Hepatocyte (in vitro differentiated cells): ENCODE measurements at places on chromosomes 6 and 20. TPM values are rescaled to one million over a fixed set of nuclear protein-coding genes. Genes with fewer than 3 reads are reported as not detected.

Gene TREM1
- 2.3 and 2.8 TPM in 2 replicates for polyA plus RNA-seq

Gene SIRPA
- 14.4 and 18.6 TPM in 2 replicates for polyA plus RNA-seq

Gene CAGE1
- not detected in 2 replicates for polyA plus RNA-seq

Gene CST7
- polyA plus RNA-seq, result not detected in 2 replicates

Gene TNNC2
- 0.51 and 1.8 TPM in 2 replicates for polyA plus RNA-seq

Gene PGC
- polyA plus RNA-seq, result 67.4 and 109 TPM in 2 replicates

Gene TOX2
- polyA plus RNA-seq, result 12.1 and 13.4 TPM in 2 replicates

Gene AKAP12
- 46.2 and 57.4 TPM in 2 replicates for polyA plus RNA-seq
